Stimulated activated memory B cell treated with anti-CD40 and anti-IgM and Interleukin-4, amounts not matched to agents 10 μg/mL and 1 μg/mL and 100 μg/mL, for 72 hours (primary cell): ENCODE measurements at places on chromosomes 11 and 22.

DNA sequence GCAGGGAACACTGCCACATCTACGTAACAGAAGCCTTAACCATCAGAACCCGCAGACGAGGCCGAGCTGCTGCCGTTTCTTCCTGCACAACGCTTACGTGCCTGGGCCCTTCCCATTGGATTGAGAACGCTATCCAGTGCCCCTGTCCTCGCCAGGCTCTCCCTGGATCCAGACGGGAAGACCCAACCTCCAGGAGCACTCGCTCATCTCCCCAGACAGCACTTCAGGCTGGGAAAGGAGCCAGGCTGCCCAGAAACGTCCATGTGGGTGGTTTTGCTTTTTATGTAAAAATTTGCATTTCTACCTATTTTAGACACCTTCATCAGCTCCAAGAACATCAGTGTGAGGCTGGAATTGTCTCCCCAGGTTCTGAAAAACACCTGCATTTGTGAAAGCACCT is 7.3 kb upstream of the CRYBB3 start:
- H3K4me1 ChIP-seq = no peaks in the 10 kb centered on the region
- no peak overlapping the region for H3K4me3 ChIP-seq

DNA sequence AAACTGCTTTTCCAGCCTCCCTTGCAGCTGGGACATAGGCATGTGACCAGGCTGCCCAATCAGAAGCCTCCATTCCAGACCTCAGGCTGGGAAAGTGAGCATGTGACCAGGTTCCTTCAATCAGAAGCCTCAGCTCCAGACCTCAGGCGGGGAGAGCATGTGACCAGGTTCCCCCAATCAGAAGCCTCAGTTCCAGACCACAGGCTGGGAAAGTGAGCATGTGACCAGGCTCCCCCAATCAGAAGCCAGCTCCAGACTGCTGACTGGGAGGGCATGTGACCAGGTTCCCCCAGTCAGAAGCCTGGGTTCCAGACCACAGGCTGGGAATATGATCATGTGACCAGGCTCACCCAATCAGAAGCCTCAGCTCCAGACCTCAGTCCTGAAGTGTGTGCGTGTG is 11.7 kb upstream of the IL2RB start:
- H3K4me3 ChIP-seq = no peak overlapping the region
- peak overlapping the region; percentile 93 for H3K27ac ChIP-seq
- H3K4me1 ChIP-seq = peaks cover 47% of the 10 kb centered on the region
- peaks cover 10% of the 10 kb centered on the region for H3K27me3 ChIP-seq
- ATAC-seq = no peak

GRCh38 chr11:101474666-101475065 is 109.1 kb downstream of the TRPC6 start:
- no peak overlapping the region for H3K4me3 ChIP-seq
- H3K27me3 ChIP-seq = no peaks in the 10 kb centered on the region

- no peak for ATAC-seq
- no peaks in the 10 kb centered on the region for H3K36me3 ChIP-seq
- H3K27ac ChIP-seq = no peak overlapping the region
- peaks cover 9% of the 10 kb centered on the region for H3K4me1 ChIP-seq
- H3K4me3 ChIP-seq = no peak overlapping the region
- peaks cover 19% of the 10 kb centered on the region for H3K27me3 ChIP-seq
Measured at GRCh38 chr11:128963744-128964325, 21.2 kb upstream of the TP53AIP1 start.

DNA sequence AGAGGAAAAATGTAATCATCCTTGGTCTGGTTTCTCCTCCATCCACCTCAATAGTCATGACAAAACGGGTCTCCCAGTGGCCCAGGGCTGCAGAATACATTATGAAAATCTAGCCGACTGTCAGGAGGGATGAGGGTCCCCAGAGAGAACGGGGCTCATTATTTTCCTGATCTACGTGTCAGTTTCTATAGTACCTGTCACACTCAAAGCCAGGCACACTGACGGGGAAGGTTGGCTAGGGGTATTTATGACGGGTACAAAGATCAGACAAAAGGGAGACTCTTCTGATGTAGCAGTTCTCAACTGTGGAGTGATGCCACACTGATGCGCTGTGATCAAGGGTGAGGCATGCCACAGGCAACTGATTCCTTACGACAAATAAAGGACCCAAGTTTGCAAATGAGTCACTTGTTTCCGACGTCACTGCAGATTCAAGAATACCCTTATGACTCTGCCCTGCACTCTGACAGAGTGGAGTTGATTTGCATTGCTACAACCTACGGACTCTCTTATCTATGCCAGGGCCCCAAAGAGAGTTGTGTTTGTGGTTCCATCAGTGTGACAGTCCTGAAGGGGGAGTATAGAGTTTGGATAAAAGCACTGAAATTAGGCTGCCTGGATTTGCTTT is 188.2 kb upstream of the TBCEL start:
- peak; percentile 76 for ATAC-seq
- H3K27me3 ChIP-seq = peaks cover 59% of the 10 kb centered on the region
- peak overlapping the region; percentile 28 for H3K27ac ChIP-seq
- no peaks in the 10 kb centered on the region for H3K36me3 ChIP-seq
- peaks cover 23% of the 10 kb centered on the region for H3K4me1 ChIP-seq

- H3K27me3 ChIP-seq = no peaks in the 10 kb centered on the region
- H3K4me1 ChIP-seq = no peaks in the 10 kb centered on the region
- no peak for ATAC-seq
- no peaks in the 10 kb centered on the region for H3K36me3 ChIP-seq
- H3K27ac ChIP-seq = no peak overlapping the region
- no peak overlapping the region for H3K4me3 ChIP-seq
Measured at GRCh38 chr11:110492321-110492685, 62.6 kb downstream of the FDX1 start.

DNA sequence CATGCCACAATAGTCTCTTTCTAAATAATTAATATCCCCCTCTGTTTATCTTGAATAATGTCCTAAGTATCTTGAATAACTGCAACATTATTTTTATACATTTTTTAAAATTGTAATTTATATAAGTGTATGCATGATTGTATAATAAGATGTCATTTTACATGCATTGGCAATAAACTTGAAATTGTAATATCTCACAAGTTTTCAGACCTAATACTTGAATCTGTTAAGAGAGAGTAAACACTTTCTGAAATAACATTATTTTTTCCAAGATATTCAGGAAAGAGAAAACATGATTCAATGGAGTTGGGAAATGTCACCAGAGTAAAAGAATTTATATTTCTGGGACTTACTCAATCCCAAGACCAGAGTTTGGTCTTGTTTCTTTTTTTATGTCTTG is at the start of gene OR4D11:
OR4D11 (plus strand) TSS at position 301 of the 400 bp plus-strand sequence; CDS start at position 301, 0 bp downstream.
- no peak within 1 kb of the TSS for H3K27ac ChIP-seq
- H3K4me1 ChIP-seq = no peaks in the 10 kb centered on the region
- peaks cover 49% of the 10 kb centered on the region for H3K27me3 ChIP-seq
- no peak for ATAC-seq
- no peaks in the 10 kb centered on the region for H3K36me3 ChIP-seq

DNA sequence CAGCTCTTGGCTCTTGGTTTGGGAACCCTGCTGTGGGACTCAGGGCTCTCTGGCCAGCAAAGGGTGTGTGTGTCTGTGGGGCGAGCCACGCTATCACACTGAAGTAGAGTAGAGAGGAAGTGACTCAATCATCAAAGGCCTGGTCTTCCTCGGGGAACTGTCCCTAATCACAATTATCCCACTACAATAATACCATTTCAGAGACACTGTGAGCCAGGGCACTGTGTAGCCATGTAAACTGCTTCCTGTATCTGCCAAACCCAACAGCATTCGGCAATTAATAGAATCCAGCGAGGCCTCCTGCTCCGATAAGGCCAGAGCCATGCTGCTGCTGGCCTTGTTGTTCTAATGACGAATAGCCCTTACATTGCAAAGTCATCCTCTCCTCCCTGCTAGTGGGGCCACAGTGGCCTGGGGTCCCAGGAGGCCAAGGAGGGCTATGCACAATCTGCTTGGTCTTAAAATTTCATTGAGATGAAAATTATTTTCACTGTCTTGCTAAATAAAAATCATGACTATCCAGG is 49.8 kb upstream of the LMO2 start:
- H3K4me1 ChIP-seq = peaks cover 37% of the 10 kb centered on the region
- no peak overlapping the region for H3K27ac ChIP-seq
- no peak overlapping the region for H3K4me3 ChIP-seq
- H3K36me3 ChIP-seq = no peaks in the 10 kb centered on the region

DNA sequence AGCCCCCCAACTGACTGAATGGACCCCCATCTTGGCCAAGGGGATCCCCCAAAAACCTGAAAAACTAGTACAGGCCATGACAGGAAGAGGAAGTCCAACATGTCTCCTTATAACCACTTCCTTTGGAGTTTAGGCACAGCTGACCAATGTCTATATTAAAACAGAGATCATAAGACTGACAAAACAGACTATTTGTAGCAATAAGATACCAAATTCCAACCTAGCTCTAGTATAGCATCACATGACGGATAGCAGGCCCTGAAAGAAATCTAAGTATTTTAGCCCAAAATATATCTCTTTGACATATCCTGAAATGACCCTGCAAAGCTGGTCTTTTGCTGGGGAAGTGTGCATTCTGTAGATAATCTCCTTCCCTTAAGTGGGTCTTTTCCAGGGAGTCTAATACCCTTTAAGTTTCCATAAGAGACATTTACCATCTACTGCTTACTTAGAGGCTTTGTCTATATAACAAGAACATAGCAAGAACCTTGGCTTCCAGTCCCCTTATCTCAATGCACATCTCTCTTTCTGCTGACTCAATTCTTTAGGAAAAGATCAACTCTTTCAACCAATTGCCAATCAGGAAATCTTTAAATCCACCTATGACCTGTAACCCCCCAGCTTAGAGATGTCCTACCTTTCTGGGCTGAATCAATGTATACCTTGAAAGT is 34.9 kb upstream of the ACER3 start:
- H3K36me3 ChIP-seq = no peaks in the 10 kb centered on the region
- no peak for ATAC-seq
- peaks cover 7% of the 10 kb centered on the region for H3K4me1 ChIP-seq
- H3K4me3 ChIP-seq = no peak overlapping the region
- peaks cover 11% of the 10 kb centered on the region for H3K27me3 ChIP-seq
- H3K27ac ChIP-seq = no peak overlapping the region

DNA sequence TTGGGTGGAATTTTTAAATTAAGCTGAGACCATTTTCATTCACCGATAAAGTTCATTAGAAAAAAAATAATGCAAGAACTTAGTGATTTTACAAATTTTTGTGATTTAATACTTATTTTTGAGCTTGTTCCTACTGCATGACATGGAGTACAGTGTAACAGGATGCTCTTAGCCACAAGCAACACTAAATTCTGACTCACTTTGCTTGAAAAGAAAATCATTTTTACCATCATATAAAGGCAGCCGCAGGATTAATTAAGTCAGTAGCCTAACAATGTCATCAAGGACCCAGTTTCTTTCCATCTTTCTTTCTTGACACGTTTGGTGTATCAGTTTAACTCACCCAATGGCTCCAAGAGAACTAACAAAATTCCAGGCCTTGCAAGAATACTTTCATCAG is 540.3 kb upstream of the LUZP2 start:
- no peak overlapping the region for H3K4me3 ChIP-seq
- no peaks in the 10 kb centered on the region for H3K27me3 ChIP-seq
- ATAC-seq = no peak
- H3K27ac ChIP-seq = no peak overlapping the region
- no peaks in the 10 kb centered on the region for H3K36me3 ChIP-seq

DNA sequence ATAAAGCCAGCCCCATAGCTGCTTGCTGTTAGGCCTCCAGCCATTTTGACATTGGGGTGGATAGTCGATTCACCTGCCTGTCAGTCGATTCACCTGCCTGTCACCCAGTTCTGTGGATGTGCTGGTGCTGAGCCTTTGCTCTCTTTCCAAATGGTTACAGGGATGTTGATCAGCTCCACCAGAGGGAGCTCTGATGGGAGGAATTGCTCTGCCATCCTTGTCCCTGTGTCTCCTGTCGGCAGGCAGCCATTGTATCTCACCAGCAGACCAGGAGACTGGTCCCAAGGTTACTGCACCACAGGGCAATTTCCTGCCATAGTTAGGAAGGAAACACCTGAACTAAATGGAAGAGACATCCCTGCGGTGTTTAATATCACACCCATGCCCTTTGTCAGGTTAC is 6.1 kb downstream of the MPEG1 start:
- H3K27ac ChIP-seq = peak overlapping the region; percentile 92
- no peaks in the 10 kb centered on the region for H3K27me3 ChIP-seq
- H3K4me3 ChIP-seq = peak overlapping the region; percentile 61
- ATAC-seq = no peak
- H3K4me1 ChIP-seq = peaks cover 90% of the 10 kb centered on the region

- H3K27me3 ChIP-seq = no peaks in the 10 kb centered on the region
- no peak for ATAC-seq
- no peak overlapping the region for H3K27ac ChIP-seq
- no peaks in the 10 kb centered on the region for H3K36me3 ChIP-seq
- H3K4me3 ChIP-seq = no peak overlapping the region
- peaks cover 15% of the 10 kb centered on the region for H3K4me1 ChIP-seq
Measured at GRCh38 chr11:104075706-104076105, 39.3 kb downstream of the DDI1 start.

DNA sequence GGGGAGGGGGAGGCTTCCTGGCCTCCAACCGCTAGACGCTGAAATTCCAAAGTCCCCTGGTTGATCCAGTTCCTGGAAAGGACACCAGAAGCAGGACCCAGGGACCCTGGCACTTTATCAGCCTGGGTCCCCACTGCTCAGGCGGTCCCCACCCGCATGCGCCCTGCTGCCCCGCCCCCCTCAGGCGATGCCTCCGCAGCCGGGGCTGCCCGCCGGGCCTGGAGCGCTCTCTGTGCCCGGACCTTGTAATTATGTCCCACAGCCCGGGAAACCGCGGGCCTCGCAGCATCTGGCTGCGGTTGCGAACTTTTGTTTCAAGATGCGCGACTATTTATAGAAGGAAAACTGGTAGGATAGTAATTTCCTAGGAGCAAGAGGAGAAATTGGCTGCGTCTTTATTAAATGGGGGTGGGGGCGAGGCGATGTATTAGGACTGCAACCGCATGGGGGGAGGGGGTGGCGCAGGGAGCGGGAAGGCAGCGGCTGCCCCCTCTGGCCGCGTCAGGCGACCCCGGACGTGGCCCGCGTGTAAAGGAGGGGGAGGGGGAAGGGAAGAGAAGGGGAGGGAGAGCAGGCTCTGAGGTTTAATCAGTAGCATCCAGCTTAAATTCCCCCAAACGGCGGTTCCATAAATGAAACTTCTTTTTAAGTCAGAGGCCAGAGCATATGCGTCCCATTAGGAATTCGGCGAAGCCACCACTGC is 6.1 kb downstream of the WNT7B start:
- no peaks in the 10 kb centered on the region for H3K36me3 ChIP-seq
- H3K4me1 ChIP-seq = peaks cover 19% of the 10 kb centered on the region
- no peak overlapping the region for H3K27ac ChIP-seq
- no peak for ATAC-seq
- H3K4me3 ChIP-seq = peak overlapping the region; percentile 56
- peaks cover 85% of the 10 kb centered on the region for H3K27me3 ChIP-seq

- H3K4me1 ChIP-seq = peaks cover 11% of the 10 kb centered on the region
- H3K4me3 ChIP-seq = no peak overlapping the region
- H3K27ac ChIP-seq = no peak overlapping the region
- ATAC-seq = no peak
Measured at GRCh38 chr11:95829580-95830259, 39.4 kb downstream of the CEP57 start.
